Activated naive CD4-positive, alpha-beta T cell (primary cell): ENCODE measurements at places on chromosomes 3 and 15.
A peak's percentile ranks its signal among the peaks of the same experiment; 100 is the strongest.

GRCh38 chr3:25982756-25983155, 192.9 kb downstream of the OXSM start:
- no peak for DNase-seq

DNA sequence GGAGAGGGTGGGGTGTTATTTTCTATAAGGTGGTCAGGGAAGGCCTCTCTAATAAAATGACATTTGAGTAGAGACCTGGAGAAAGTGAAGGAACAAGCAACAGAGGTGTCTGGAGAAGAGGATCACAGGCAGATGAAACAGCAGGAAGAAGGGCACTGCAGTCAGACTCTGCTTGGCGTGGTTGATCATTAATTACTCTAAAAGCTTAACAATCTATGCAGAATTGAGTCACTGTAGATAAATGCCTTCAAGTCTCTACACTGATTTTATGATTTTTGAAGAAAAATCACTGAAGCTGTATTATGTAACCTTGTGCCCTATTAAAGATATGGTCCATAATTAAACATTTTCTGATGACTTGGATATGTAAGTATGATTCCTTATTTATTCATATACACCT, 114.2 kb downstream of the TNIK start:
- DNase-seq = no peak

DNA sequence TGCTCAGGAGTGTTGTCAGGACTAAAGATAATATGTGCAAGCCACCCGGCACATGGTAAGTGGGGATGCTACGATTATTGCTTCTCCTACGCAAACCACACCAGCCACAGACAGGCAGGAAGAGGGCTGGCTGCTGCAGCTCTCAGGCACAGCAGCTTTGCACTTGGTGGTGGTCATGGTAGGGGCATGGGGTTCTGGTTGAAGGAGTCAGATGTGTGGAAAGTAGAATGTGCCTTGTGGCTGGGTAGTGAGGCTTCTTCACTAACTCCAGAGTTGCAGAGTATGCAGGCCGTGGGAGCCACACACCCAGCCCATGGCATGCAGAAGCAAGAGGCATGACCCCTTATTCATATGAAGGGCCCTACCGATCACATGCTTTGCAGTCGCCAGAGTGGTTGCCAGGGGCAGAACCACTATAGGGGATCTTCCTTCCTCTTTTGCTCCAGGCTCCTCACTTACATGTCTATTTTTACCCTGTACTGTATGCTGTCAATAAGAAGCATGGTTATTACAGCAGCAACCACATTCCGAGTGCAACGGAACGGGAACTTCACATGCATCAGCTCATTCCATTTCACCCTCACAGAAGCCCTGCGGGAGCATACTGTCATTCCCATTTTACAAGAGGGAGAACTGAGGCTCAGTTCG, 59.2 kb upstream of the HERC1 start:
- DNase-seq = peak; percentile 54

DNA sequence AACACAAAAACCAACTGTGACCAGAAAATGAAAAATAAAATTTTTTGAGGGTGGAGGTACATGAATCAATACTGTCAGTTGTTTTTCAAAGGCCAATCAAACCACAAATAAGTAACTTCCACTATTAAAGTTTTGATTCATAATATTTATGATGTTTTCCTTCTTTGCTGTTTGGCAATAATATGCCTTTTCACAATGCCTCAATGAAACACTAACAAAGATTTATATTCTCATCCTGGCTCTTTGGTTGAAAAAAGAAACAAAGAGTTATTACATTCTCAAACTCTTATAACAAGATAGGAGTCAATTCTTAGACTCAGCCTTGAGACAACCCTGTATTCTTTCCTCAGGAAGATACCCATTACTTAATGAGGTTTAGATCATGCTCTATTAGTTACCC, 63.1 kb downstream of the C3orf70 start:
- no peak for DNase-seq

DNA sequence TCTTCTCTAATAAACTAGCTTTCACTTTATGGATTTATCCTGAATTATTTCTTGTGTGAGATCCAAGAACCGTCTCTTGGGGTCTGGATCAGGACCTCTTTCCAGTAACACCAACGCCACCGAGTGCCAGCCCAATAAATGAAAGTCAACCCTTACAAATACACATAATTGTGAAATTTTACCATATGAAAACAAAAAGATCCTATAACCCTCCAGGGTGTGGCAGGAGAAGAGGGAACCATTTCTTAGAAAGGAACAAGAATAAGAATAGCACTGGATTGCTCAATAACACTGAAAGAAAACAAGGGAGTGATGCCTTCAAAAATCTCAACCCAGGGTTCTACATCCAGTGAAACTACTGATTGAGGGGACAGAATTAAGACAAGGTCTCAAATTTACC, 51.6 kb upstream of the ACKR4 start:
- no peak for DNase-seq

DNA sequence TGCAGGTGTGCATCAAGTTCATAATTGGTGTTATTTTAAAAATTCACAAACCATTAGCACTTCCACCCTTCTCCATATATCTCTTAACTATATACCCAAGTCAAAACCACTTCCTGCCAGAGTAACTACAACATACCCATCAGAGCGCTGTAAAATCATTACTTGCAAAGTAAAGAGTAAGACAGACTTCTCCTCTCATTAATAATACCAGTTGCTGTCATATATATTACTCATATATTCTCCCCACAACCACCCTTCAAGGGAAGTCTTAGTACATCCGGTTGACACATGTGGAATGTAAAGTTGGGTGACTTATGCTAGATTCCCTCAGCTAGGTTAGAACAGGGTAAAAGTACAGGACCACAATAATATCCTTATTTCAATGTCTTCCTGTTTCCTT, 5.6 kb downstream of the TERC start:
- no peak for DNase-seq
